ENCODE measurements at places on chromosomes 7 and 10.

DNA sequence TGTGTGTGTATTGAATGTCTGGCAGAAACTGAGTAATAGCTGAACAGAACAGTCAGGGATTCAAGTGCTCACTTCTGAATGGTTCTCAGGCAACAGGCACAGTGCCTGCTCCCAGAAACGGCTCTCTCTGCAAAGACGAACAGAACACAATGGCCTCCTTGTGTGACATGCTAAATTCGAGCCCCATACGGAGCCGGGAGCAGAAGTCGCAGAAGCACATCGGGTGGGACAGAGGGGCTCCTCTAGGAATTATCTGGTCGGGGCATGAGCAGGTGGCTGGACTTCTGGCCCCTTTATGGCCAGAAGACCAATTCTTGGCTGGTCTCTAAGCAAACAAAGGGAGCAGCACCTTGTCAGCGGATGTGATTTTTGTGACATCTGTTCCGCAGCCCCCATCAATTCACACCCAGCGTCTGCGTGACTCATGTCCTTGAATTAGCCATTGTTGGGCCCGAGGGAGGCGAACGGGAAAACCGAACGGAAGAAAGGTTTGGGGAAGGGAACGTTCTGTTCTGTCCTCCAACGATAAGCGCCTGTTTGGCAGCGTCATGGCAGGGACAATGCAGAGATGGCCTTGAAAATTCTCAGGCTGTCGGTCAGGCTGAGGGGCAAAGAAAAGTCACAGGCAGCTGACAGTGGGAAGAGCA is 47.3 kb upstream of the NPTX2 start:
- DNase-seq, result no peak

DNA sequence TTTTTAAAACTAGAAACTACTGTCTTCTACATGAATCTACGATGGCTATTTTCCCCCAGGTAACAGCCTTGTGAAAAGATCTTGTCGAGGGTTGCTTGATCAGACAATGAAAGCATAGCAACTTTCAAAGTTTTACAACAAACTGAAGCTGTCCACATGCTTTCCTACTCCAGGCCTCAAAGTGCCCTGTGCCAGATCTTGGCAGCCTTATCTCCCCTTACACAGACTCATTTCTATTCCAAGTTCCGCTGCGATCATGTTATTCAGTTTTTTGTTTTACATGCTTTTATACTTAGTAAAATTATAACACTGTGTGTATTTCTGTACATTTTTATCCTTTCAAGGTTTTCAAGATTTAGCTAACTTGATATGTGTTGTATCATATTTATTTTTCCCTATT is 661.7 kb upstream of the SORCS1 start:
- no peak for DNase-seq

GRCh38 chr7:24290004-24290641 is 6.1 kb downstream of the NPY start:
- peak; percentile 19 for DNase-seq

GRCh38 chr10:70462349-70462984 is 16.1 kb upstream of the PALD1 start:
- DNase-seq, result no peak

Measured in stimulated activated CD8-positive, alpha-beta memory T cell treated with anti-CD3 and anti-CD28 coated beads, Interleukin-7, amount 100 ng/mL, for 24 hours (primary cell).